ENCODE measurements at places on chromosomes 2 and 18. TPM values are rescaled to one million over a fixed set of nuclear protein-coding genes. Genes with fewer than 3 reads are reported as not detected.

CIB4 gene
- not detected for total RNA-seq

C18orf32 gene
- total RNA-seq = 15.5 TPM

AOX1 gene
- 38.1 TPM for total RNA-seq

WDR54 gene
- 36.4 TPM for total RNA-seq

IKZF2 gene
- total RNA-seq = 15.6 TPM

PLCD4 gene
- 11.8 TPM for total RNA-seq

COBLL1 gene
- total RNA-seq = 5.8 TPM

DSC3 gene
- 0.15 TPM for total RNA-seq

LRRC30 gene
- not detected for total RNA-seq

SULT1C2 gene
- 0.44 TPM for total RNA-seq

HOXD12 gene
- not detected for total RNA-seq
